ENCODE measurements at places on chromosomes 7 and 10.

DNA sequence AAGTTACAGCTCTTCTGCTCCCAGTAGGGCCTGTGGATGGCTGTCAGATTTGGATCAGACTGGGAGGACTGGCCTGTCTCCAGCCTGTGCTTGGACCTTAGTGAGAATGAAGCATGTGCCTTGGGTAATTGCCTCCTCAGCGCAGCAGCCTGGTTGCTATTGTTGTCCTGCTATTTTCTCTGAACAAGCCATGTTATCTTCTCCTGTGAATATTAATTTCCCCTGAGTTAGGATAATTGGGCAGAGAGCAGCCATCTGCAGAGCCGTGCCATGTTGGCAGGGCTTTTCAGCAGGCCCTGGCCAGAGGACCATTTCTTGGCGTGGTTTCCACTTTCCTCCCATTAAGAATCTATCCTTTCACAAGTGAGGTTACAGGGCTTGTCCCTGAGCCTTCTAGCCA, 497.3 kb downstream of the SORCS3 start:
- ATAC-seq: no peak

DNA sequence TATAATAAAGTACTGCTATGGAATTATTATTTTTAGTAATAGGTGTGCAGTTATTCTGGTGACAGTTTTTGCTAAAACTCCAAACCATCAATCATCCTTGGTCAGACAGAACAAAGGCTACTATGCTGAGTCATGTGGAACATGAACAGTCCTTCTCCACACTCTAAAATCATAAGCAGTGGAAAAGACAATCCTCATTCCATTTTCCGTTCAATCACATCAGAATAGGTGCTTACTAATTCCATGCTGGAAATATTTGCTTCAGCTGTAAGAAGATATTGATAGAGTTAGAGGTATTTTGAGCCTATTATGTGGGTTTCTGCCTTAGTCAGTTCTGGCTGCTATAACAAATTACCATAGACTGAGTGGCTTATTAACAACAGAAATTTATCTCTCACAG, 82.9 kb downstream of the FAM13C start:
- no peak for ATAC-seq

DNA sequence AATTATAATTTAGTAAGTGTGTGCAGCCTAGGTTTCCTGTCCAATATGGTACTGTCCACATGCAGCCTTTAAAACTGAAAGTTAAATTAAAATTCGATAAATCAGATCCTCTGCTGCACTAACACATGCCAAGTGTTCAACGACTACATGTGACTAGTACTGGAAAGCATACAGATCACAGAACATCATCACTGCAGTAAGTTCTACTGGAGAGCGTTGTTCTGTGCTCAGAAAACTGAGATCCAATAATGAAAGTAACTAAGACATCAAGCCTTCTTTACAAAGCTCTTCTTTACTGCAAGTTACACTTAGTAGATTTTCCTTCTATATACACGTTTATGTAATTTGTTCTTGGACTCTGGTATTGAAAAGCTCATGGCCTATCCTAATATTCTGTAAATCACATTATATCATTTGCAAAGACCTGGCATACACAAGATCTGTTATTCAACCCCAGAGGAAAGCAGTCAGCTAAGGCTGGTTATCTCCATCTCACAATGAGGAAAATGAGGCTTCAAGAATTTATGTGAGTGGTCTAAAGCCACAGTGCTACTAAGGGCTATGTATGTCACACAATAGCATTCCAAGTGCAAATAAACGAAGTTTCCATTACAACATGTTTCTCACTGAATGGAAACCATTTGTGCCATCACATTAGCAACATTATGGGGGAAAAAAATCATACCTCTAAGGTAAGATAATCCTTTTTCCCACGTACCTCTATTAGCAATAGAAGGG, 77.6 kb downstream of the VPS41 start:
- no peak for ATAC-seq

DNA sequence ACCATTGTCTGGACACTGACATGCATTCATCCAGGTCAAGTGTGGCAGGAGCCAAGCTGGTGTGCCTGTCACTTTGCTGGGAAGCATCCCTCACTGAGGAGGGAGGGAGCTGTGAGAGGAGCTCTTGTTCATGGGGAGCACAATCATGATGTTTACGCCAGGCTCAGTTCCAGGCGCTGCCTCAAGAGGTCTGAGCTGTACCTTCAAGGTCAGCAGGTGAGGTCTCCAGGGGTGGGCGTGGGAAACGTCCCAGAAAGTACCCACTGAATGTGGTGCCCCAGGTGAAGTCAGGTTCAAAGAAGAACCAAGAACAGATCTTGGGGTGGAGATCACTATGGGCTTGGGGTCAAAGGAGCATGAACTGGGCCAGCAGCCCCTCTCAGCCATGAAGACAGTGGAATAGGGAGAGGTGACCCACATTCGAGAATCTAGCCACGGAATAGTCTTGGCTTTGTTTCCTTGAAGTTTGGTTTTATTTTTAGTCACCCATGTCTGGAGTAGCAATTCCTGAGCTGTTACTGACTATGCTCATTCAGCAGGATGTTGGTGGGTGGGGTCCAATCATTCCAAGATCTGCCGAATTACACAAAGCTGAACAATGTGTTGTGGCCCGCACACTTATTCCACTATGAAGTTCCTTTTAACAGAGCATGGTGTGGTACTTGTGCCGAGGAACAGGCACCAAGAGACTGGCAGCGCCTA, 29.3 kb downstream of the NPS start:
- no peak for ATAC-seq

- ATAC-seq: no peak
These were observed 2.2 kb downstream of the FZD8 start for GRCh38 chr10:35639728-35640401.

- ATAC-seq: no peak
These were observed 9.9 kb downstream of the FAM204A start for GRCh38 chr10:118332236-118332635.

- no peak for ATAC-seq
These were observed 25.2 kb downstream of the PALD1 start for GRCh38 chr10:70503776-70504175.

- no peak for ATAC-seq
These were observed 150.9 kb upstream of the COBL start for GRCh38 chr7:51467384-51468017.

GRCh38 chr10:124106241-124106879, 13.0 kb upstream of the CHST15 start:
- ATAC-seq: no peak

GRCh38 chr7:114502454-114503254, 88.0 kb downstream of the FOXP2 start:
- no peak for ATAC-seq

GRCh38 chr7:87111877-87112276, 40.4 kb upstream of the DMTF1 start:
- no peak for ATAC-seq

DNA sequence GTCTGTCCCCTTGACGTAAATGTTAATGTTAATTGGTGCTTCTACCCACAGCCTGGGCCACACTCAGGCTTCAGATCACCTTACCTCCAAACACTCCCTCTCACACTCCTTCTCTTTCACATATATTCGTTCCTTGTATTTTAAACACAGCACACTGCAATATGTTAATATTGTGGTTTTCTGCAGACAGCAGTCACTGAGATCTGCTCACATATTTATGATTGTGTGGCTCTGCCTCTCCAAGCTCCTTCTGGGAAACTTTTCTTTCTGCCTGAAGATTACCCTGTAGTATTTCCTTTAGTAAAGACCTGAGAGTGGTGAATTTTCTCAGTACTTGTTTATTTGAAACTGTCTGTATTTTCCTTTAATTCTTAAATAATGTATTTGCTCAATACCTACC, 104.7 kb downstream of the VWC2 start:
- ATAC-seq: no peak

GRCh38 chr7:123635551-123636359, 19.9 kb upstream of the LMOD2 start:
- ATAC-seq: no peak

DNA sequence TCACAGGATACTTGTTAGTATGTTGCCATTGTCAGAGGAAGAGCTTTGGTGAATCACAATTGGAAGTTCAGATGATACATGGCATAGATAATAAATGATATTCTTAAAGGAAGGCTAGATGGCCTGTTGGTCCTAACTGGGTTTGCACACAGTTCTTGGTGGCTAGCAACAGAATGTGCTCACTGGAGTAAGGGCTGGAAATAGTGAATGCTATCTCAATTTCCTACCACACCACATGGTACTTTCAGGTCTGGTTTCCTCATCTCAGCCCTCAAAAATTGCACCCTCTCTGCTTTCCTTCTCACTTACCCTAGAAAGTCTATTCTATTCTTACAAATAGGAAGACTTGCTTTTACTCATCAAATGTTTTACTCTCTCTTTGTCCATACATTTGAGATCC, 622.5 kb downstream of the ANKRD7 start:
- ATAC-seq: no peak

- ATAC-seq: no peak
These were observed 3.6 kb upstream of the ITGB8 start for GRCh38 chr7:20327055-20327454.

- no peak for ATAC-seq
These were observed 81.0 kb upstream of the ITPRID1 start for GRCh38 chr7:31432836-31433340.

DNA sequence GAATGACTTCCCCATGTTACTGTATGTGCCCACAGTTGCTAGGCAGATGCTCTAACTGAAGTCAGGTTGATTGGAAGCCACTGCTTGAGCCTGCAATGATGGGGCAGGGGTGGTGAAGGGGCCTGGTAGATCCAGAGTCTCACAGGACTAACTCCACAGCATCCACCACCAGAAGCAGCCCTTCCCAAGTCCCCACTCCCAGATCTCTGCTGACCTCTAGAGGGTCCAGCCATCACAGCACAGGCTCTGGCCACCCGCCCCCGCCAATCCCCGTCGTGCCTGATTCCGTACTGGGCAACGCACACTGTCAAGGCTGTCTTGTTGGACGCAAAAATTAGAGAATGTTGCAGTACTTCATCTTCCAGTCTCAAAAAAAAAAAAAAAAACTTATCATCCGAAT, 136.8 kb upstream of the PDE1C start:
- ATAC-seq: no peak
